ENCODE measurements at places on chromosomes 1 and 21.
A peak's percentile ranks its signal among the peaks of the same experiment; 100 is the strongest.

- no peak for DNase-seq
Observed at GRCh38 chr1:165342587-165342986, 13.9 kb downstream of the LMX1A start.

GRCh38 chr21:42624095-42624790 lies 29.2 kb upstream of the PDE9A start:
- DNase-seq = no peak

DNA sequence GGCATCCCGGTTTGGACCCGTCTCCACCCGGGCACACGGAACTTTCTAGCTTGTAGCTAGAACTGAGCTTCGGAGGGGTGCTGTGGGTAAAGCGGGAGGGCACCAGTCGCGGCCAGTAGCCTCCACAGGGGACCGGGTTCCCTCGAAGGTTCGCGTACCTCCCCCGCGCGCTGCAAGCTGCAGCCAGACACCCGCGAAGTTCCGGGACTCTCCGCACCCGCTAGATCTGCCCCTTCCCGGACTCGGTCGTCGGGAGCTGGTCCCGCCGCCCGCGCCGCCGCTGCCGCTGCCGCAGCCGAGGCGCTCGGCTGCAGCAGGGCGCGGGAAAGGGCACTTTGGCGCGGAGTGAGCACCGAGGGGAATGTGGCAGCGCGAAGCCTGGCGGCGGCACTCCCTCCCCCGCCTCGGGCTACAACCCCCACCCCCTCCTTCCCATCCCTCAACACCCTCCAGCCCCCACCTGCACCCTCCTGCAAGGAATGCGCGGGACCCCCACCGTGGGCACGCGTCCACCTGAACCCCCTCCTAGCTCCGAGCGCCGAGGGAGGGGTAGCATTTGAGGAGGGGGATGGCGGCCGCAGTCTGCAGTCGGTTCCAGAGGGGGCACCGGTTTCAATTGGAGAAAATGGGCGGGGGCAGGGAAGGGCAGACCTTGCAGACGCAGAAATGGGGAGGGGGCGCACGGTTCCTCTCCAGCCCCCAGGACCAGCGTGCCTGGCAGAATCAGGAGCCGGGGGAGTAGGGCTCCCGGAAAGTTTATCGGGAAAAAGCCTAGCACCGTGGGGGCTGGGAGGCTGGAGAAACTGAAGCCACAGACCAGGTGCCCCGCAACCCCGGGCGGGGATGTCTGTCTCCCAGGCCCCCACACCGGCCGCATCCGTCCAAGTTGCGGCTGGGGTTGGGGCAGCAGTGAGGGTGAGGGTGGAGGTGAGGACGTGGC lies 968 bp downstream of the CSMD2 start:
- DNase-seq = peak; percentile 21

- no peak for DNase-seq
Observed at GRCh38 chr1:155083052-155083541, 4.5 kb downstream of the EFNA3 start.

DNA sequence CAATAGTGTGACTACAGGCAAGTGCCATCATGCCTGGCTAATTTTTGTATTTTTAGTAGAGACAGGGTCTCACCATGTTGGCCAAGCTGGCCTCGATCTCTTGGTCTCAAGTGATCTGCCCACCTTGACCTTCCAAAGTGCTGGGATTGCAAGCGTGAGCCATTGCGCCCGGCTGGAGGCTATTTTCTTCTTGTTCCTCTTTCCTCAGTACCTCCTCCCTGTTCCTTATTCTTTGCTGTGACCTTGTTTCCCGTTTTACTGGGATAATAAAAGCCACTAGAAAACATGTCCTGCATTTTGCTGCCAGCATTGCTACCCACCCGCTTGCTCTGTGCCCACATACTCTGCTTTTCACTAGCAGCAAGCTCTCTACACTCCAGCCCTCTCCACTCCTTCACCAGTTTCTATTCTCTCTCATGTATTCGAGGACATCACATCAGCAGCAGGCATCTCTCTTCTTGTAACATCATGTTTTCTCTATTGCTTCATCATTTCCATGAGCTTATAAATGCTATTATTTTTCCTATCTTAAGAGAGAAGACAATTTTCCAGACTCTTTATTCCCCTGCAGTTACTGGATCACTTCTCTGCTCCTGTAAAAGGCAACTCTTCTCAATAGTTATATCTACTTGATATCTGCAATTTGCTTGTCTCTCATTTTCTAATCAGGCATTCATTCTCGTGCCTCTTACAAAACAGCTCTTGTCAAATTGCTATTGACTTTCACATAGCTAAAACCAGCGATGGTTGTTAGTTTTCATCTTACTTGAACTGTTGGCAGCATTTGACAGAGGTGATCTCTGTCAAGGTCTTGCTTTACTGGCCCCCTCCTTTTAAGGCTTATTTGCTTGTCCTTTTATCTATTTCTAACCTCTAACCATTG lies 34.5 kb upstream of the C21orf91 start:
- no peak for DNase-seq

GRCh38 chr1:178371933-178372388 lies 124.8 kb downstream of the CLEC20A start:
- no peak for DNase-seq

DNA sequence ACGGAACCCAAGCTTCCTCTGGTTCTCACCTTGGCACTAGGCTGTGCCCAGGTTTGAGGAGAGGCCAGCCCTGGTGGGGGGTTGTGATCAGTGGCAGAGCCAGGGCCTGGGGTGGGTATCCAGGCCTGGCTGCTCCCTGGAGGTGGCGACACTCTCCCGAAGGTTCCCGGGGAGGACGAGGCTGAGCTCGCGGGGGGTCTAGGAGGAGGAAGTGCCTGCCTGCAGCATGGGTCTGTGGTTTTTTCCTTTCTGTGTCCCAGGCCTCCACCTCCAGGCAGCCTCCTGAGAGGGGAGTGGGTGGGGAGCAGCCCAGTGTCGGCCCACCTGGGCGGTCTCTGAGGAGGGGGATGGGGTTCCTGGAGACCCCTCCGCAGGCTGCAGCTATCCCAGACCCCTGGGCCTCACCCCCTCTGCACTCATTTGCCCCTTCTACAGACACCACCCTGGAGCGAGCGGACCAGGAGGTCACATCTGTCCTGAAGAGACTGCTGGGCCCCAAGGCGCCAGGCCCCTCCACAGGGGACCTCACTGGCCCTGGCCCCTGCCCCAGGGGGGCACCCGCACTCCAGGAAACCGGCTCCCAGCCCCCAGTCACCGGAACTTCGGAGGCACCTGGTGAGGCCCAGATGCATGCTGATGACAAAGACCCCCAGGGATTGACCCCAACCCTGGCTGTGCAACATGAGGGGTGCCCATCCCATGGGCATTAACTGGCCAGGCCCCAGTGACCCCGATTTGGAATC lies 44.3 kb downstream of the TRIM11 start:
- no peak for DNase-seq

- peak; percentile 82 for DNase-seq
Observed at GRCh38 chr1:178973652-178974101, 52.0 kb upstream of the FAM20B start.

DNA sequence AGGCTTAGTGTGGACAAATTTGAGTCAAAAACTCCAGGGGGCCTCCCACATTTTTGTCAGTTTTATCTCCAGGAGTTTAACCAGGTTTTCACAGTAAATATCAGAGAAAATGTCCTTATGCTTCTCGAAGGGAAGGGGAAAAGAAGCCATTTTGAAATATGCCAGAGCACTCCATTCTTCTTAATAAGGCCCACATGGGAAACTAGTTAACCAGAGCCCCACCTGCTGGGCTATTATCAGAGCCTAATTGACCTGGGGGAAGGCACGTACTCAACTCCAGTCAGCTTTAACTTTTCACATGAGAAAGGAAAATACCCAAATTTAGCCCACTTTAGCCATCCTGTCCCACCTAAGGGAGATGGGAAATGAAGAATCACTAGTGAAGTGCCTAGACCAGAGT lies 296.3 kb downstream of the PTBP2 start:
- no peak for DNase-seq

- DNase-seq = no peak
Observed at GRCh38 chr1:147851149-147851548, 51.4 kb upstream of the GJA8 start.

DNA sequence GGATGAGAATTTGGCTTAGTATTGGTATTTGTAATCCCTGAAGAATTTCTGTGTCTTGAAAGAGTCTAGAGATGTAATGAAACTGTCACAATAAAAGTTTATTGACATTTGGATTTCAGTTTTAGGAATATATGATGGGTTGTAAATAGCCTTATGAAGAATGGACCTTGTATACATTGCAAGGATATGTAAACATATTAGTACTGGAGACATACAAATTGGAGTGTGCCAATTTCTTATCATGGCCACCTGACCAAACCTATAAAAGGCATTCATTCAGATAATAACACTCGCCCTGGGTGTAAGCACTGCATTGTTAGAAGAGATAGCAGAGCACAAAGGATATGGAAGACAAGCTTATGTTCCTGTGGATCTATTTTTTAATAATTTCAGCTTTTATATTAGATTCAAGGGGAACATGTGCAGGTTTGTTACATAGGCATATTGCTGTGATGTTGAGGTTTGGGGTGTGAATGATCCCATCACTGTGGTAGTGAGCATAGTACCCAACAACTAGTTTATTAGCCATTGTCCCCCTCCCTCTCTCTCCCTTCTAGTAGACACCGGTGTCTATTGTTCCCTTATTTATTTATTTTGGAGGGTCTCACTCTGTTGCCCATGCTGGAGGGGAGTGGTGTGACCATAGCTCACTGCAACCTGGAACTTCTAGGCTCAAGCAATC lies 8.6 kb downstream of the S1PR1 start:
- DNase-seq = no peak

GRCh38 chr1:214584805-214585766 lies 17.9 kb upstream of the CENPF start:
- peak; percentile 73 for DNase-seq

DNA sequence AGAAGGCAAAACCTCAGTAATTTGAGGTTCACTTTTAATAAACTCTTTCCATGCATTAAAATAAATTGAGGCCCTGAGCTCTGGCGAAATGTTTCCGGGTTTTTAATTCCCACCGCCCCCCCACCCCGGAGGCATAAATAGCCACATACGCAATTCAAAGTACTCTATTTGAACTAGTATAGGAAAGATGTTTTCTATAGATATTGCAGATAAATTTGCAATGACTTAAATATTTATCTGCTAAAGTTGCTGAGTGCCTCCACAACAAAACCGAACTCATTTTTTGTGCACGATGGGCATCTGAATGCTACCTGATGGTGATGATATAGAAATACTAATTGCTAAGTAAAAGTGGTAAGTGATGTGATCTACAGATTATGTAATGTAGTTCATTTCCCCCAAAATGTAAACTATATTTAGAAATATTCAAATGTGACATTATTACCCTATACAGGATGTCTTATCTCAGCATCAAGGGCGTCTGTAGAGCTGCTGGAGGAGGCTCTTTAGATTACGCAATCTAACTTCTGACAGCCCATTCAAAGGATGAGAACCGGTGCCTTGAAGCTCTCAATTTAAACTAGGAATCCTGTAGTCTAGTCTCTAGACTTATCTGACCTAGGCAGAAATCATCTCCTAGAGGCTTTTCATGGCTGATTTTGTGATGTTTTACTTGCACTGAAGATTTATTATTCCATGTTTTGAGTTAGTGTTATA lies 8.5 kb downstream of the IRF2BP2 start:
- peak; percentile 56 for DNase-seq

DNA sequence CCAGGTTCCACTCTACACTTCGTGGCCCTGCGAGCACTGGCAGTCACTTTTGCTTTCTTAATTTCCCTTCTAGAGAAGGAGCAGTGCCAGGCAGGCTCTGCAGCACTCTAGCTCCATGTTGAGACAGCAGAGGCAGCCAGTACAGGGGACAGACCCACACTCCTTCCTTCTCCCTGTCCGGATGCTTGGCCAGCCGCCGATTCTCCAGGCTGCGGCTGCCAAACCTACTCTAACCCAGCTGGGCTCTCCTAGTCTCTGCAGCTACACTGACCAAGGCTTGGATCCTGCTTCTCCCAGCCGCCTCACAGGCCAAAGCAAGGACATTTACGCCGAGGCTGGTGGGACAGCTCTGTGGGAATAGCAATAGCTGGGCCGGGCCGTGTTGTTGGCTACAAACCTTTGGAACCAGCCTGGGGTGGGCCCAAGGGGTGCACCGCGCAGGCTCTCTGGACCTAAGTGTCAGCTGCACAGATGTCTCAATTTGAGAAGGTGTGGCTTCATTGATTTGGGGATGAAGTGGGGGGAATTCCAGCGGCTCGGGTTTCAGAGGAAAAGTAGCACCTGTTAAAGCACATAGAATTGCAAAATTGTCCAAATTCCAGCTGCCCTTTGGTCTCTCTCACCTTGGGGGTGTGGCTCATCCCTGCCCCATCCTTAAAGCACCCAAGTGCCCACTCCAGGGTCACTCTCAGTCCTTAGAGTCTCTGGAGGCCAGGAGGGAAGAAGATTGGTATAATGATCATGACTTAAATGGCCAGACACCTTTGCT lies 3.2 kb downstream of the BARHL2 start:
- no peak for DNase-seq

DNA sequence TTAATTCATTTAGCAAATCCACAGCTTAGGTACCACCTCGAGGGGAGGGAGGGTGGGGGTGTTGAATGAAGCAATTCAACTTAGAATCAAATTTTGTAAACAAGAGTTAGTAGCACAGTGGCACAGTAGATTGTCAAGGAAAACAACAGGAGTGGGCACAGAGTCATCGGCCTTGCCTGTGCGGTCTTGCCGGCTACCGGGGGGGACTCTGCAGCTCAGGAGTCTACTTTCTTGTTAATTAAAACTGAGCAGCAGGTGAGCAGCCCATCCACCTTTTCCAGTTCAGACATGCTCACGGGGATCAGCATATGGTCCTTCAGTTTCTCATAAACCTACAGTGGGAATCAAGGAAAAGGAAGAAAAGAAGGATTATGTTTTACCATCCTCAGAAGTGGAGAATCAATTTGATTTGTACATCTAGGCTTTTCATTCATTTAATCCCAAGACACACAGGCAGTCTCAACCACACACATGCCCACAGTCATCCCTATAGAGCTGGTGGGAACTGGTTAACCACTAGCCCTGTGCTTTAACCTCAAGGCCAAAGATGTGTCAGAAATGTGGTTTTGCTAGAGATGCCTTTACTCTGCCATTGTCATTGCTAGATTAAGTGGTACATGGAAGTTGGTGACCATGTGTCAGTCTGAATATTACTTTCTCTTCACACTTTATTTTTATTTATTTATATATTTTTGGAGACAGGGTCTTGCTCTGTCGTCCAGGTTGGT lies 45.0 kb upstream of the BCL10 start:
- DNase-seq = peak; percentile 76

- DNase-seq = no peak
Observed at GRCh38 chr1:75394386-75395139, 216.4 kb downstream of the SLC44A5 start.

DNA sequence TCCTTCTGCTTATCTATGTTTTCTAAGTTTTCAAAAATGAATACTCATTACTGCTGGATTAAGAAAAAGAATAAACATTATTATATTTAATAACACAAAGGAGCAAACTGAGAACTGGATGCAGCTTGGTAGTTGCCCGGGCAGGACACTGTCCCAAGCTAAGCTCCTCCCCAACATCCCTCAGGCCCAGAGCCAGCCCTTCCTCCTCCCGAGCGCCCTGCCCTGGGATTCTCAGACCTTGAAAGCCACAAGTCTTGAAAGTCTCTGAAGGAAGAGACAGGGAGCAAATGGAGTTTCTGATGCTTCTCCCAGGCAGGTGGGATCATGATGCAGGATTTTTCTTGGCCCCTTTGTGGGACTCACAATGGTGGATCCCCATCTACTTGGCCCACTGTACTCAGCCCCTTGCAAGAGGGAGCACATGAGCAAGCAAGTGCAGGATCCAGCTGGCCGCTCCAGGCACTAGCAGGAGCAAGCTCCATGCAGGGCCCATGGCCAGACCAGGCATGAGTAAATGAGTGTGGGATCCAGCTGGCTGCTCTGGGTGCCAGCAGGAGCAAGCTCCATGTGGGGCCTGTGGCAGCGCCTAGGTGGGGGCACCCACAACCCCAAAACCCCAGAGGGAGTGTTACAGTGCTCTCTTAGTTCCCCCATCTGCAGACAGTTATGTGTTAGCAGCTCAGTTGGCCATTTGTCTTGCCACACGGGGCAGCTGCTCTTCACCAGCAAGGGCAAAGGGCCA lies 32.1 kb upstream of the RAB4A start:
- DNase-seq = no peak
